Activated naive CD8-positive, alpha-beta T cell treated with anti-CD3 and anti-CD28 coated beads, Interleukin-2, amount 10 ng/mL, durations not matched to agents 7 days and 5 days (primary cell): ENCODE measurements at places on chromosomes 7 and 10. TPM values are rescaled to one million over a fixed set of nuclear protein-coding genes. Genes with fewer than 3 reads are reported as not detected.

Gene NAPEPLD
- 10.9 TPM for total RNA-seq

DNA sequence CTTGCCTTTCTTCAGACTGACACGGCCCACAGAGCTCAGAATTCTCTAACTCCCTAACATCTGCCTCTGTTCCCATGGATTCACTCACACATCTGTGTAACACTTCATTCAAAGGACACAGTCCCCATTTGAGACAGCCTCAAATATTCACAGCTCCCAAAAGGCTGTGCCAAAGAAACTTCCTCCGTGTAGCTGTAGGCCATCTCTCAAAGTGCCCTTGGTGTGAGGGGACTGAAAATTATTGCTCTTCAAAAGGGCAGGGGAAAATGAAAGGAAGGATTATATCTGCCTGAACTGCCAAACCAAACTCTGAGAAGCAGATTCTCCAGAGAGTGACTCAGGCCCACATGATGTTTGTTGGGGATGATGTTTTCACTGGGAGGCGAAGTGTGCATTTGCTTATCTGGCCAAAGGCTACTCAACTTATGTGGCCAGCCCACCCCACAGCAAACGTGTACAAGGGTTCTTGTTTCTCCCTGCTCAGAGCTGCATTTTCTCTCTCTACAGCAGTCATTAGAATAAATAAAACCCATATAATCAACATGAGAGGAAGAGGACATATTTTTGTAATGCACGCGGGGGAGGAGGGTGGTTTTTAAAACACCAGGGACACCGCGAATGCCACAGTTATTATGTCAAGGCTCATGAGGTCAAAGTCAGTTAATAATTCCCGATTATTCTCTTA, 302.4 kb upstream of the NFE2L3 start:
- H3K36me3 ChIP-seq = no peaks in the 10 kb centered on the region
- peaks cover 45% of the 10 kb centered on the region for H3K27me3 ChIP-seq

Gene CTNNA3
- total RNA-seq = 2.4 TPM

Gene RPP30
- total RNA-seq = 41.4 TPM

DNA sequence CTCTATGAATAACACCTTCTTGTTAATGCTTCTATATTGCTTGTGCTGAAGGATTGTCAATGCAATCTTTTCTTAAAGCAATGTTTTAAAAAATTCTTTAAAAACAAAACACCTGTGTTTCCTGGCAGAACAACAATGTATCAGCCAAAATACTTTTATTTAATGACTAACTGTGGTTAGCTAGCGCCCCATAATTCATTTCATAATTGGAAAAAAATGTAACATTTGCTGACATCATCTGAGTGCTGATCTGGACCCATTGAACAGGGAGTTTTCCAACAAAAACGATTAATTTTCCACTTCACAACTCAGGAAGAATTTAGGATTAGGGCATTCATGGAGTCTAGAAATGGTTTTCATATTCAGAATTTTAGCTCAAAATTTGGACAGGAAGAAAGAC, 137.6 kb upstream of the CDK6 start:
- no peak overlapping the region for H3K27ac ChIP-seq
- H3K4me1 ChIP-seq = peaks cover 11% of the 10 kb centered on the region
- peaks cover 19% of the 10 kb centered on the region for H3K36me3 ChIP-seq
- DNase-seq = no peak

- H3K36me3 ChIP-seq = no peaks in the 10 kb centered on the region
- no peak overlapping the region for H3K27ac ChIP-seq
- H3K4me3 ChIP-seq = no peak overlapping the region
- no peak for DNase-seq
- H3K4me1 ChIP-seq = no peaks in the 10 kb centered on the region
These were observed 13.1 kb upstream of the FAM20C start for GRCh38 chr7:179209-179681.

GRCh38 chr10:14195433-14195832, 135.3 kb downstream of the FRMD4A start:
- H3K4me3 ChIP-seq = no peak overlapping the region
- H3K4me1 ChIP-seq = no peaks in the 10 kb centered on the region
- H3K27ac ChIP-seq = no peak overlapping the region
- DNase-seq = no peak
- peaks cover 37% of the 10 kb centered on the region for H3K27me3 ChIP-seq

Gene UCMA
- total RNA-seq = not detected

- H3K36me3 ChIP-seq = no peaks in the 10 kb centered on the region
- DNase-seq = no peak
- no peak overlapping the region for H3K4me3 ChIP-seq
- H3K27me3 ChIP-seq = no peaks in the 10 kb centered on the region
- H3K4me1 ChIP-seq = peaks cover 1% of the 10 kb centered on the region
- H3K27ac ChIP-seq = no peak overlapping the region
These were observed 15.7 kb upstream of the ATP6V1F start for GRCh38 chr7:128846781-128847444.

- no peak overlapping the region for H3K27ac ChIP-seq
- H3K36me3 ChIP-seq = peaks cover 4% of the 10 kb centered on the region
- H3K4me1 ChIP-seq = peaks cover 7% of the 10 kb centered on the region
These were observed 56.7 kb downstream of the GNA12 start for GRCh38 chr7:2787251-2787951.

DNA sequence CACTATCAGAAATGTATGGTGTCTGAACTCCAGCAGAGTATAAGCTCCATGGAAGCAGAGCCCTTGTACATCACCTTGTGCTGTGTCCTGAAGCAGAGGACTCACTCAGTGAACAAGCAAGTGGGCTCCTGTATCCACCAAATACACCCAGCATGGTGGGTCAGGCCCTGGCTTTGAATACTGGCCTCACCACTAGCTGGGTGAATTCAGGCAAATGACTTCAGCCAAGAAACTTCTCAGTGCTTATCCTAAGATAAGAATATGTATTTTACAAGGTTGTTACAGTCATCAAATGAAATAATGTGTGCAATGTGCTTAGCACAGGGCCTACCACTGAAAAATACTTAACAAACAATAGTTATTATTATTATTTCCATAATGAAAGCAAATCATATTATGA, 62.6 kb downstream of the CALD1 start:
- no peaks in the 10 kb centered on the region for H3K36me3 ChIP-seq
- no peaks in the 10 kb centered on the region for H3K27me3 ChIP-seq
- H3K4me3 ChIP-seq = no peak overlapping the region
- no peak for DNase-seq
- peaks cover 7% of the 10 kb centered on the region for H3K4me1 ChIP-seq

DNA sequence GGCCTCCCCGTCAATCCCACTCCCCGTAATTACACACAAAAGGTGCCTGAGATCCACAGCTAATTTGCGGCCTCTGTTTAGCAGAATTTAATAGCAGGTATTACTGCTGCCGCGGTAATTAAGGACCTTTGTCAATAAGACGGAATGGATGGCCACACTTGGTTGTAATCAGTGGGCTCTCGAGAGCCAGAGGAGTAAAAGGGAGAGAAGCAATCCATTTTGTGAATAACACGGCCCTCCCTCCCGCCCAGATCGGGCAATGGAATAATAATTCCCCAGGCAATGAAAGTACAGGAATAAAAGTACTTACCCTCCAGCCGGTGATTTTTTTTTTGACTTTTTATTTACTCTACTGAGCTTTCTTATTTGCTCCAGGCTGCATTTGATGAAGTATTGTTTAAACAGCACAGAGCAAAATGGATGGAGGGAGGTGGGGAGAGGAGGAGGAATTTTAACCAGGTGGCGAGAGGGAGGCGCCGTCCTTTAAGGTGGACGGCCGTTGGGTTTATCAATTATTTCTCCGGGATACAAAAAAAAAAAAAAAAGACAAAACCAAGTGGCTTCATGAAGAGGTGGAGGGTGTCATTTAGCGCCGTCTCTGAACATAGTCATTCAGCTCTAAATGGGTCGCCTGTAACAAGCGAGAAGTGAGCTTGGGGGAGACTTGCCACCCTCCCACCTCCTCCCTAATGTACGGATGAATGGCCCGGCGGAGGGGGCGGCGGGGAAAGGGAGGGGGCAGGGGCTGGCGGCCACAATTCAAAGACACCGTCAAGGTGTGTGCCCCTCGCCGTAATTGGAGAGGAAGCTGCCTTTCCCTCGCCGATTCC, 120.3 kb downstream of the BUB3 start:
- H3K27me3 ChIP-seq = peaks cover 18% of the 10 kb centered on the region
- no peak for DNase-seq
- H3K36me3 ChIP-seq = peaks cover 1% of the 10 kb centered on the region
- H3K27ac ChIP-seq = no peak overlapping the region
- H3K4me1 ChIP-seq = peaks cover 3% of the 10 kb centered on the region
- H3K4me3 ChIP-seq = no peak overlapping the region

Gene STEAP2
- total RNA-seq = not detected

Gene SLC13A1
- total RNA-seq = not detected

- peaks cover 5% of the 10 kb centered on the region for H3K27me3 ChIP-seq
- no peak for DNase-seq
- H3K36me3 ChIP-seq = no peaks in the 10 kb centered on the region
- no peak overlapping the region for H3K27ac ChIP-seq
- H3K4me1 ChIP-seq = no peaks in the 10 kb centered on the region
These were observed 1025.8 kb upstream of the LRRN3 start for GRCh38 chr7:110065121-110065520.

GRCh38 chr7:79610313-79610712, 156.8 kb upstream of the MAGI2 start:
- H3K36me3 ChIP-seq = no peaks in the 10 kb centered on the region
- H3K27me3 ChIP-seq = no peaks in the 10 kb centered on the region
- H3K4me1 ChIP-seq = no peaks in the 10 kb centered on the region
- no peak overlapping the region for H3K4me3 ChIP-seq
- no peak for DNase-seq

Gene ZNF467
- total RNA-seq = 1.0 TPM

Gene CYP2C19
- not detected for total RNA-seq

DNA sequence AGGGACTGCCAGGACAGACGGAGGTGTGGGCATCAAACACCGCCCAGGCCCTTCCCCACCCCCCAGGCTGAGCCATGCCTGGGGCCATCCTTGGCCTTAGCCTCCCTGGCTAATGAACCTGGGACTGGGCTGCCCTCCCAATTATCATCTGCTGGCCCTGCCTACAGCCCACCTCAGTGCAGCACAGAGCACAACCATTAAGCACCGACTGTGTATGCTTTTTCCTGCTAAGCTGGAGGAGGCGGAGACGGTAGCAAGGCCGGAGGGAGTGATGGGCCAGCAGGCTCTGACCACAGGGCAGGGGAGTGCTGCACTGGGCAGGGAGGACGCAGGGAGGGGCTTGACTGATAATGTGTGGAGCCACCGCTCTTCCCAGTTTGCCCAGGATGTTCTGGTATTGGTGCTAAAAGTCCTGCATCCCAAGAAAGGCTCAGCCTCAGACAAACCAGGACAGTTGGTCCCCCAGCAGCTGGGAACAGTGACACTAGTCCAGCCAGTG, 72.0 kb downstream of the C10orf143 start:
- H3K27ac ChIP-seq = no peak overlapping the region
- peaks cover 13% of the 10 kb centered on the region for H3K27me3 ChIP-seq

- H3K27me3 ChIP-seq = no peaks in the 10 kb centered on the region
- H3K27ac ChIP-seq = no peak overlapping the region
- no peak for DNase-seq
- H3K4me1 ChIP-seq = no peaks in the 10 kb centered on the region
- H3K36me3 ChIP-seq = no peaks in the 10 kb centered on the region
These were observed 301.9 kb upstream of the DGKB start for GRCh38 chr7:15204421-15204820.

- peaks cover 3% of the 10 kb centered on the region for H3K4me1 ChIP-seq
- no peak overlapping the region for H3K4me3 ChIP-seq
- DNase-seq = no peak
- H3K36me3 ChIP-seq = peaks cover 4% of the 10 kb centered on the region
- peak overlapping the region; percentile 28 for H3K27ac ChIP-seq
These were observed 14.0 kb upstream of the IL6 start for GRCh38 chr7:22712999-22713398.

Gene GRM3
- total RNA-seq = not detected

GRCh38 chr7:129825209-129825970, 127.4 kb downstream of the UBE2H start:
- H3K4me3 ChIP-seq = peak overlapping the region; percentile 97
- DNase-seq = peak; percentile 97
- H3K27ac ChIP-seq = peak overlapping the region; percentile 77

Gene ASCC1
- 34.4 TPM for total RNA-seq

Gene CDHR1
- total RNA-seq = 1.7 TPM

Gene CRYGN
- 0.25 TPM for total RNA-seq

Gene CFAP43
- not detected for total RNA-seq

DNA sequence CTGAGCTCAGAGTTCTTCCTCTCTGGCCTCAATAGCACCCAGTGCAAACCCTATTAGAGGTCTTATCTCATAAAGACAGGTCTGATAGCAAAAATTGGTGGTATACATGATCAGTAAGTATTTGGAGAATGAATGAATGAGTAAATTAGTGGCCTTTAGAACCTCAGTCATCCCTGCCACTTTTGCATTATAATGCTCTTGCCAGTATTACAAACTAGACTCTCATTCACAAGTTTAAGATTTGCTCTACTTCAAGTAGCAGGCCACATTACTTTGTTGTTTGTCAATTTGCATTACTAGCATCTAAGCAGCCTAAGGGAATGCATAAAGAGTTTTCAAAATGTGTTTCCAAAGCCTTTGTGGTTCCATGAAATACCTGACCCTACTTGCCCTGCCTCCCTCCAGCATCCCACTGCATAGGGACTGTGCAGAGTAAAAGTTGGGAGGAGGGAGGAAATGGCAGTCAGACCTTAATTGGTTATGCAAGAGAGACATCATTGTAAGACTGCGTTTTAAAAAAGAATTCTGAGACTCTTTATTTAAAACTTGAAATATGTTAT, 21.3 kb downstream of the TSPAN12 start:
- no peaks in the 10 kb centered on the region for H3K27me3 ChIP-seq
- H3K4me1 ChIP-seq = no peaks in the 10 kb centered on the region
- H3K4me3 ChIP-seq = no peak overlapping the region

DNA sequence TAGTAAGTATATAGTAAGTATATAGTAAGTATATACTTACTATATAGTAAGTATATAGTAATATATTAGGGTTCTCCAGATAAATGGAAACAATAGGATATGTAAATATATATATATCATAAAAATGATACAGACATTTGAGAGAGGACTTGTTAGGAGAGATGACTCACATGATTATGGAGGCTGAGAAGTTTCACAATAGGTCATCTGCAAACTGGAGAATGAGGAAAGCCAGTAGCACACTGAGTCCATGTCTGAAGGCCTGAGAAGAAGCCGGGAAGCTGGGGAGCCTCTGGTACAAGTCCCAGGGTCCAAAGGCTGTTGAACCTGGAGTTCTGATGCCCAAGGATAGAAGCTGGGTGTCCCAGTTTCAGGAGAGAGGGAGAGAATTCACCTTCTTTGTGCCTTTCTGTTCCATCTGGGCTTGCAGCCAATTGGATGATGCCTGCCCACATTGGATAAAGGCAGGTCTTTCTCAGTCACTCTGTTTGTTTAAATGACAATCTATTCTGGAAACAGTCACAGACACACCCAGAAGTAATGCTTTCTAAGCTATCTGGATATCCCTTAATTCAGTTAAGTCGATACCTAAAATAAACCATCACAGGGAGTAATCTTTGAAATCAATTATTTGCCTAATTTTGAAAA, 205.5 kb upstream of the CDC14C start:
- no peaks in the 10 kb centered on the region for H3K27me3 ChIP-seq
- H3K27ac ChIP-seq = no peak overlapping the region
- no peaks in the 10 kb centered on the region for H3K4me1 ChIP-seq
- DNase-seq = no peak
- no peaks in the 10 kb centered on the region for H3K36me3 ChIP-seq

Gene CYP3A7
- not detected for total RNA-seq

Gene KLHDC10
- 15.7 TPM for total RNA-seq

- no peak for DNase-seq
- H3K27ac ChIP-seq = no peak overlapping the region
- H3K27me3 ChIP-seq = no peaks in the 10 kb centered on the region
- H3K36me3 ChIP-seq = peaks cover 4% of the 10 kb centered on the region
- no peaks in the 10 kb centered on the region for H3K4me1 ChIP-seq
These were observed 47.5 kb downstream of the USP6NL start for GRCh38 chr10:11563936-11564335.

Gene CD36
- total RNA-seq = 6.8 TPM
